ENCODE measurements at places on chromosomes 1 and 21.

- no peak for DNase-seq
These were observed 47.7 kb upstream of the PPM1J start for GRCh38 chr1:112762541-112763500.

GRCh38 chr1:42815941-42816584 is 859 bp upstream of the ERMAP start:
- DNase-seq: peak; percentile 18

- DNase-seq: no peak
These were observed 578.6 kb upstream of the PBX1 start for GRCh38 chr1:163980394-163980793.

DNA sequence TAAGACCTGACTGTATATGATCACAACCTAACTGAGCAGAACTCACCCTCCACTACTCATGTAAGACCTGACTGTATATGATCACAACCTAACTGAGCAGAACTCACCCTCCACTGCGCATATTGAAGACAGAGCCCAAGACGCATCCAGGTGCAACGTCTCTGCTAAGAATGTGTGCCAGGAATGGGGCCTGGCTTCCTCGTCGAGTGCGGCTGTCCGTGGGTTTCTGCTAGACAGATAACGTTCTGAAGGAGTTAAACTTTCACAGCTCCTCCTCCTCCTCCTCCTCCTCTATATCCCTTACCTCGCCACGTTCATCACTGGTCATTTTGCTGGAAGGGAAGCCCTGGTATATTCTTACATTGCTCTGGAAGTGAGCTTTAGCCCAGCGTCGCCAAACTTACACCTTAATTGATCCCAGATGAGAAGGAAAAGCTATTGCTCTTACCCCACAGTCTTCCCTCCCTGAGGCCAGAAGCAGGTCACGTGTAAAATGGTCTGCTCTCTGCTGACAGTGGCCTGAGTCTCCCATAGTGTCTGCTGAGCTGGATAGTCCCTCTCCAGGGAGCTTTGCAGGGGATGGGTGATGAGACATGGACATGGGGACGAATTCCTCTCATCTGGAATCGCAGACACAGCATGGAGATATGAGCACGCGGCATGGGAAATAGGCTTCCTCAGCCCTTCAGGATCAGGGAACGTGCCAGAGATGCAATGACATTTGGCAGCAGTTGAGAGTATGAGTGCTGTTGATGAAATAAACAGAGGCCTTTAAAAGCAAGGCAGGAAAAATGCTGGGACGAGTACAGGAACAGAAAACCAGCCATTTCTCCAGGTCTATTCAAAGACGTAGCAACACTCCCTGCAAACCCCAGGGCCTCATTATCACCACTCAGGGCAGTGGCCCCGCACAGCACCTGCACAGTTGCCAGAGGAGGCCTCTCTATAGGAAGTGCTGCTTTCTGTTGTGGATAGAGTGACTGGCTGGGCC is 528.1 kb downstream of the KIF26B start:
- DNase-seq: no peak

- peak; percentile 92 for DNase-seq
These were observed at the start of gene KPNA6 for GRCh38 chr1:32107742-32108661. Gene KPNA6, plus strand, starts transcription at chr1:32108056. Its CDS starts 75 bp downstream, at chr1:32108131.

GRCh38 chr21:42406201-42406621 is 2.5 kb downstream of the UBASH3A start:
- no peak for DNase-seq

DNA sequence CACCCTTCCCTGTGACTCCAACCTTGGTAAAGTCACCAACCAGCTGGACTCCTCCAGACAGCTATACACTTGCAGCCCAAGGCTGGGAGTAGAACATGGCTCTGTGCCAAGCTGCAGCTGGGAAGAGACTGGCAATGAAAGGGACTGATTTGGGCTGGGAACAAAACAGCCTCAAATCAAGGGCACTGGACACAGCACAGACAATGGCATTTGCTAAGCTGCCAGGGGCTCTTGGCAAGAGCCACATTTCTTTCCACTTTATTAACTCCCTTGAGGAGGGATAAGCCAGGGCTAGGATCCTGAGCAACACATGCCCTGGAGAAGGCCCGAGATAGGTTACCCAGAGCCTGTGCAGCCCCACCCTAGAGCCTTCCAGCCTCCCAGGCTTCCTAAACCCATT is 12.0 kb downstream of the SYT11 start:
- DNase-seq: no peak

- no peak for DNase-seq
These were observed 51.7 kb downstream of the PBX1 start for GRCh38 chr1:164610538-164611222.

GRCh38 chr21:42786884-42787283 is 92.5 kb downstream of the WDR4 start:
- DNase-seq: no peak

- DNase-seq: no peak
These were observed 19.9 kb upstream of the UBE2U start for GRCh38 chr1:64183395-64184002.

DNA sequence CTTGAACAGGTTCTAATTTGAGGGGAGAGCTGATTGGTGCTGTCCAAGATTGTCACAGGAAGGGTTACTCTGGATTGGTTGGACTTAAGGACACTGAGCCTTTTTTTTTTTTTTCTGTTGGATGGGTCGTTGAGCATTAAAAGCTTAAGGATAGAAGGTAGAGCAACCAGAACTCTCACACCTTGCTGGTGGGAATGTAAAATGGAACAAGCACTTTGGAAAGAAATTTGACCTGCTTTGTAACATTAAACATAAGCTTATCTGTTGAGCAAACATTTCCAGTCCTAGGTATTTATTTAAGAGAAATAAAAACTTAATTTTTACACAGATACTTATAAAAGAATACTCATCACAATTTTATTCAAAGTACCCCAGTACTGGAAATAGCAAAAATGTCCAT is 29.8 kb upstream of the PLA2G2A start:
- DNase-seq: no peak

DNA sequence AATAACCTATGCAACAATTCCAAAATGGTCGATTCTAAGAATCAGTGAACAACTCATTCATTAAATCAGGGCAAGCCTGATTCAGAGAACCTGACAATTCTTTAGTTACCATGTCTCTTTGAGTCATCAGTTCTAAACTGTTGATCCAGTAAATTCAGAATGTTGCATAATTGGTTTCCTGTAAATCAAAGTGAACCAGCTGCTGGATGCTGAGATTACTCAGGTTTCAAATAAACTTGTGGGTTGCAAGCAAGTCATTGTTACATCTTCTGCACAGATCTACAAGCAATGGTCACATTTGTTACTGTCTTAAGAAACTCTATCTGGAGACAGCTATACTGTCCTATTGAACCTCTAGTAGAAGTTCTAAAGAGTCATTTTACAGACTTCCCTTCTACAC is 16.5 kb downstream of the PLA2G2D start:
- no peak for DNase-seq

Measured in Panc1 (cell line).